SW480 (cell line): ENCODE measurements at places on chromosomes 16 and 17.

DNA sequence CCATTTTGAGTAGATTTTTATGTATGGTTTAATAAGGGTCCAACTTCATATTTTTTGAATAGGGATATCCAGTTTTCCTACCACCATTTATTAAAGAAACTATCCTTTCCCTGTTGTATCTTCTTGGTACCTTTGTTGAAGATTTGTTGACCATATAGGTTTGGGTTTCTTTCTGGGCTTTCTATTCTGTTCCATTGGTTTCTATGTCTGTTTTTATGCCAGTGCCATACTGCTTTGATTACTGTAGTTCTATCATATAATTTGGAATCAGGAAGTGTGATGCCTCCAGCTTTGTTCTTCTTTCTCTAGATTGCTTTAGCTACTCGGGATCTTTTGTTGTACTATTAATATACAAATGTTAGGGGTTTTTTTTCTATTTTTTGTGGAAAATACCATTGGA lies 46.5 kb downstream of the PPM1E start:
- DNase-seq, result no peak

DNA sequence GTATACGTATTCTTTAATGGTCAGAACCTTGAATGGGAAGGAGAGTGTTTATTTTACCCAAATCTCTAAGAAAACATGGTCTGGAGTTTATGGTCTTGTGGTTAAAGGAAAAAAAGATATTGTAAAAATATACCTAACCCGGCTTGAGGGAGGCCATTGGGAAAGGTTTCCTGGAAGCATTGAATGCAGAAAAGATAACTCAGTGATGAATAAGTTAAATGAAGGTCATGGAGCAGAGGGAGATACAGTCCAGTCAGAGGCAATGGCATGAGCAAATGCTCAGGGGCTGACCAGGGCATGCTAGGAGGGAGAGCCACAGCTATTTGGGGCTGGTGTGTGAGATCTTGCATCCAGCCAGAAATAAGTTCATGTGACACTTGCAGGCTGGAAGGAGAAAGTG lies 430.4 kb upstream of the CDH5 start:
- DNase-seq, result no peak

GRCh38 chr17:19399750-19400450 lies 11.1 kb upstream of the RNF112 start:
- no peak for DNase-seq

DNA sequence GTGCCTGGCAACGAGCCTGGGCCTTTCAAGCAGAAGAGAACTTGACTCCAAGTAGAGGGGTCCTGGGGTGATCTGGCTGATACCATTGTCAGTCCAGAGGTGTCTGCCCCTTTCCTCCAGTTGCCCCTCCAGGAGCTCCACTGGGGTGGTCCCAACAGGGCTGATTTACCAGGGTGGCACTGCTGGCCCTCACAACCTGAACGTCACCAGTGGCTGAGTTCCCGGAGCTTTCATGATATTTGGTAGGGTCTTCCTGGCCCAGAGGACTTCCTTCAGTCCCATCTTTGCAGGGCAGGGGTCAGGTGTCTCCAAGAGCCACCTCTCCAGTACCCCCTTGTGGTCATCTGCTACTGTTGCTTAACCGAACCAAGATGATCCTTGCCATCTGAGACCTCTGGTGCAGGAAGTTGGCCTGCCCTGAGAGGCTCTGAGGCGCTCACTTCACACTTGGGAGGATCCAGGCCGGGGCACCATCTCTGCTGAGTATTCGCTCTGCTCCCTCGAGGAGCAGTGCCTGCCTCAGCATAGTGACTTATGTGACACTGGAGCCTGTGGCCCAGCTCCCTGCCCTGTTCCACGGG lies 3.5 kb downstream of the LIMD2 start:
- no peak for DNase-seq

DNA sequence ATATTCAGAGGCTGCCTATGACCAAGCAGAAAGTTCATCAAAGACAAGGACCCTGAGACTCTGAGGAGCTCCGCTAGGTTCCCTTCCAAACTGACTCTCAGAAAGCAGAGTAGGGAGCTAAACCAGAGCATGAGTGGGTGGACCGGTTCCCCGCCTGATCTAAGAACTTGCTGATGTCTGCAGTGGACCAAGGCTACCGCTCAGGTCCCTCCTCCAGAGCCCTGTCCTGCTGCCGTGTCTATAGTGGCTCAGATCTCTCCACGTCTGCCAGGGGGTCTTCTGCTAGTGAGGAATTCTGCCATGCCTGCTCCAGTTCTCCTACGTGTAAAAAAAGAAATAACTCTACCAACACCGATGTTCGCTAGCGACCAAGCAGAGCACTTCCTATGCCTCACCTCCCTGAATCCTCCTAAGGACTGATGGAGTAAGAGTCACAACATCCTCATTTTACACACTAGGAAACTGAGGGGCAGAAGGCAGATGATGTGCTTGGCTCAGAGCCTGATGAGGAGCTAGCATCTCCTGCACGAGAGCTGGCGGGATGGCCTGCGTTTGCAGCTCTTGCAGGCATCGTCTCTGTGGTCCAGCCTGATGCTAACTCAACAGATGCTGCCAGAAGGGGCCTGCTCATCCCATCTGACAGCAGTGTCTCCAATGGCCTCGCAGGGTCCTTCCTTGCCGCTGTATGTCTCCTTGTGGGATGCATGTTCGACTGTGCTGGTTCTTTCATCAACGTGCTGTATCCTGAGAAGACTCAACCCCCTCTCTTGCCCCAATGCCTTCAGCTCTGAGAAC lies 265.5 kb downstream of the C16orf95 start:
- DNase-seq, result no peak

- DNase-seq, result peak; percentile 42
These were observed 335 bp downstream of the TMEM11 start for GRCh38 chr17:21213638-21214014.

DNA sequence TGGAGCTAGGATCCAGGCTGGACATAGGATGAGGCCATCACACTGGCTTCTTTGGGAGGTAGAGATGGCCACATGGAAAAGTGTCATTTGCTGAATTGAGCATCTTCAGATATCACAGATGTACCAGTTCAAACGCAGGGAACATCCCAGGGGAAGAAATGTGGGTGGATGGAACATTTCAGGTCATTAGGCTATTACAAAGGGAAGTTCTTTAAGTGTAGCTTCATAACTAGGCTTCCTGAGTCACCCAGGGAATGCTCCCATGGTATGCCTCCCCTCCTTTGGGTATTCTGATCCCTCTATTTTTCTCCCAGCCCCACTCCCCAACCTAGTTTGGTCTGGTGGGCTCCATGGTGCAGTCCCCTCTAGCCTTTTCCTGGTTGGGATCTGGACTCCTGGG lies 69.8 kb upstream of the IRX3 start:
- DNase-seq, result no peak

- no peak for DNase-seq
These were observed 97.9 kb downstream of the HS3ST3B1 start for GRCh38 chr17:14398766-14399165.

DNA sequence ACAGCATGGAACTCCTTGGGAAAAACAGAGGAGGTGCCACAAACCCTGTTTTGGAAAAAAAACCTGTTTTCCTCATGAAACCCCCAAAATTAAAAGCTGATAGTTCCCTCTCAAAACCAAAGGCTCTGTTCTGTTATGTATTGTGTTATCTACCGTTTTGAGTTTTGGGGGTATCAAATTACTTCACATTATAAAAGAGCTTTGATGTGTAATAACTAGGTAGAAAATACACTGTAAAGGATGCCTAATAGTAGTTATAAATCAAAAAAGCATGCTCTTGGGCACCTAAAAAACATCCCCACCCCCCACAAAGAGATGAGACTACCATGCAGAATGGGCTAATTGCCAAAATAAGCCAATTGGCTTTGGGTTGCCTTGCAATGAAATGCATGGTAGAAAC lies 30.8 kb downstream of the C16orf54 start:
- DNase-seq, result no peak

- DNase-seq, result no peak
These were observed 930 bp downstream of the CHMP1A start for GRCh38 chr16:89656435-89657121.

GRCh38 chr17:72733619-72734282 lies 358.7 kb downstream of the SLC39A11 start:
- DNase-seq, result no peak

GRCh38 chr17:18961634-18962493 lies 9.9 kb downstream of the SLC5A10 start:
- no peak for DNase-seq

DNA sequence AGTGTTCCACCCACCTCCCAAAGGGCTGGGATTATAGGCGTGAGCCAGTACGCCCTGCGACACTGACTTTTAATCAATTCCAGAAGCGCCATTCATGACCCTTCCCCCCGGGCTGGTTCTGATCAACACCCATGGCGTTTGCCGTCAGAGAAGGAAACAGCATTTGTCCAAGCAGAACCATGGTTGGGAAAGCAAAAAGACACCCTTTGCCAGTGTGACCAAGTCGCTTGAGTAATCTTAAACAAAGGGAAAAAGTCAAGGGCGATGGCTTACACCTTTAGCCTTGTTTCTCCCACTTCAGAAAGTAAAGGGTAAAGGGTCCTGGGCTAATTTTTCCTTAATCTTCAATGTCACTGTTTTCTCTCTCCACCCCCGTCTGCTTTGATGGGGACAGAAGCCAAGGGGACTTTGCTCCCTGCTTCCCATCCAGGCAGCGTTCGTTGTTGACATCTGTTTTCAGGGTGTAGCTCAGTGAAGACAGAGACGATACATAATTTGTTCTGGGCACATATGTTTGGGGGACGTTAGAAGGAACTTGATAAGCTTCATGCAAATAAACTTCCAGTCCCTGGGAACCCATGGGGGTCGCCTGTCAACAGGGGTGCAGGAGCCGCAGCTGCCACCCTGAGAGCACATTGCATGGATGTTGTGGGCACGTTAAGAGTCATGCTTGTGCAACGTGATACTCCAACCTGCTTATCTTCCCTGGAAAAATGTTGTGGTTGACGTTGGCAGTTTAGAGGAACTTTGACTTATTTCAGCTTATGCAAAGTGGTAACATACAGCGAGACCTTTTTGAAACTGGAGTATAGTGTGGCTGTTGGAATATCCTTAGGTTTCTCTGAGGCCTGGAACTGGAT lies 50.6 kb upstream of the TANGO6 start:
- DNase-seq, result peak; percentile 49

DNA sequence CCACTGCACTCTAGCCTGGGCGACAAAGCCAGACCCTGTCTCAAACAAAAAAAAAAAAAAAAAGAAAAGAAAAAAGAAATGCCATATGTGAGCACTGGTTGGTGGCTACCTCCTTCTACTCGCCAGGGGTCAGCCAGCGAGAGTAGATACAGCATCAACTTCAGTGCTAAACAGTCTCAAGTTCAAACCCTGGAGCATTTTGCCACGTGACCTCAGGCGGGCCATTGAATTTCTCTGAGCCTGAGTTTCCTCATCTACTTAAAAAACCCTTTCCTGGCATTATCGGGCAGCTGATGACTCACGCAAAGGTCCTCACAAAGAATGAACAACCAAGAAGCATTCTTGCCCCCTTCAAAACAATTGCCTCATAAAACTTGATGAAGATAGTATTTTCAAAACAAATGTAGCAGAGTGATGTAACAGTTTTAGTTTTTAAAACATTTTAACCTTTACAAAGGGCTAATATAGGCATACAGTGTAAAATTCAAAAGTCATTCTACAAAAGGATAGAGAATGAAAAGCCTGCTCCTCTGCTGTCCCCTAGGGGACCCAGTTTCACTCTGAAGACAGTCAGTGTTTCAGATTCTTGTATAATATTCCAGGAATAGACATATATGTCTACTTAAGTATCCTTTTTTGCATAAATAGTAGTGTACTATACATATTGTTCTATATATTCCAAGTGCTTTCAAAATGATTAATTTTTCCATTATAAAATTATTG lies 28.4 kb downstream of the DNAH2 start:
- DNase-seq, result peak; percentile 37
